ENCODE measurements at places on chromosomes 3 and 15. TPM values are rescaled to one million over a fixed set of nuclear protein-coding genes. Genes with fewer than 3 reads are reported as not detected.

- no peak for DNase-seq
These were observed 54.8 kb downstream of the MESD start for GRCh38 chr15:80934761-80935221.

GRCh38 chr3:24679429-24679828 is 184.8 kb upstream of the THRB start:
- DNase-seq = no peak

The ISLR2 gene
- not detected for polyA plus RNA-seq

GRCh38 chr3:52606373-52607085 is 70.1 kb downstream of the UQCC5 start:
- DNase-seq = peak; percentile 87

- peak; percentile 0 for DNase-seq
These were observed 569.0 kb downstream of the TUSC7 start for GRCh38 chr3:117278424-117279190.

DNA sequence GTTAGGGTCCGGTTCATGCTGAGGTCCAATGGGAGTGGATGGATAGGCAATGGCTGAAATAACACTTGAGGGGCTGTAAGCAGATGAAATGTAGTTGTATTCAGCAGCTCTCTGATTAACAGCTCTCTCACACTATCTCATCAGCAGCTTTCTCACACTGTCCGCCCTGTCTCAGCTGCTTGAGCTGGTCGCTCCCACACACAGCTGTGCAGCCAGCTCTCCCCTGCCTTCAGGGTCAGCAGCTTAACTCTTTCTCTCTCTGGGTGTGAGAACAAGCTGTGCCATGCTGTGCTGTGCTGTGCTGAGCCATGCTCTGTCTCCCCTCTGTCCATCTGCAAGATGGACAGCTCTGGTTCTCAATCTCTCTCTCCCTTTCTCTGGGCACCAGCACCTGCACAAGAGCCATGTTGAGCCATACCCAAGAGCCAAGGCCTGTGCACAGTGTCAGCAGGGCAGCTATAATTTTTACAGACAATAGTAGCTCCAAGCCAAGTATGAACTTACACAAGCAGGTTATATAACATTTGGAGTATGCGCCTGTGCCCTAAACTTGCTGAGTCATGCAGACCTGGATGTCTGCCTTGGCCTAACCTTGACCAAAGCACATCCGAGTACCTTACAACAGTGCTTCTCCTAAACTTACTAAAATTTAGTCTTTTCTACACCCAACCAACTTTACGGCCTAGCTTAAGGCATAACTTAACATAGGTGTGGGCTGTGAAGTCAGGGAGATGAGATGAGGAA is 291.3 kb upstream of the TRIM42 start:
- DNase-seq = no peak

DNA sequence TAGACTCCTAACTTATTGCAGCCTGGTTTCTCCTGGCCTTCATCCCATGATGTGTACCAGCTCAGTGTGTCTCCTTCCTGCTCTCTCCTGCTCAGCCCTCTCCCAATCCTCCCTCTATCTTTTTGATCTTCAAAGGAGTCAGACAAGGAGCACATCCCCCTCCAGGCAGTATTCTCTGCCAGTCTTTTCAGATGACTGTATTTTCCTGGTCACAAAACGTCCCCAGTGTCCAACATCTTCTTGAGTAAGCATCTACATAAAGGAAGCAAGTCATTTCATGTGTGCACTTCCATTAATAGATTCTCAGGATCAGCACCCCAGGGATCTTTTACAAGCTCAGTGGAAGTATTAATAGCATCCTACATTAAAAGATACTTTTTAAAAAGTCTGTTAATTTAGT is 148.9 kb upstream of the THBS1 start:
- DNase-seq = no peak

- DNase-seq = no peak
These were observed 50.1 kb downstream of the RYR3 start for GRCh38 chr15:33360886-33361285.

The GP9 gene
- not detected for polyA plus RNA-seq

The IL20RB gene
- polyA plus RNA-seq = 110 TPM

DNA sequence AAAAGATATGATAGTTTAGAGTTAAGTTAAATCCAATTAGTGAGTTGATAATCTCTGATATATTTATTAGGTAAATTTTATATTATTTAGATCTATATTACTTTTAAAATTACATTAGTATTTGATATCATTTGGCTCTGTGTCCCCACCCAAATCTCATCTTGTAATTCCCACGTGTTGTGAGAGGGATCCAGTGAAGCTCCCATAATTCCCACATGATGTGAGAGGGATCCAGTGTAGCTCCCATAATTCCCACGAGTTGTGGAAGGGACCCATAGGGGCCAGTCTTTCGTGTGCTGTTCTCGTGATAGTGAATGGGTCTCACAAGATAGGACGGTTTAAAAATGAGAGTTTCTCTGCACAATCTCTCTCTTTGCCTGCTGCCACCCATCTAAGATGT is 1183.6 kb downstream of the NSUN3 start:
- DNase-seq = no peak

- no peak for DNase-seq
These were observed 2.4 kb downstream of the TRPM1 start for GRCh38 chr15:31098953-31099740.

The LCMT2 gene
- polyA plus RNA-seq = 5.8 TPM

DNA sequence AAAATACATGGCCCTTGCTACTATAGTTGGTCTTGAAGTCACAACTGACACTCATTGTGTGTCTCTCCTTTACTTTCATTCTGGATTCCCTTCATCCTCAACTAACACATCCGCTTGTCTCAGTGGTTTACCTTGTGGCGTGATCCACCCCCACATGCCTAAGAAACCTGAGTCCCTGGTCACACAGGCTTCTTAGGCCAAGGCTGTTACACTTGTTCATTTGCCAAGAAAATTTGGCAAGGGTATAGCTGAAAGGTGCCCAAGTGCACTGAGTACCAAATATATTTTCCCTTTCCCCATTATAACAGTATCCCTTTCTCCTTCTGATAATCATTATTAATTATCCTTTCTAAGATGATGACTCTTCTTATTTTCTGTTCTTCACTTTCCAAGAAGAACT is 207.6 kb upstream of the STAC start:
- DNase-seq = no peak

The CAMK1 gene
- 10.7 TPM for polyA plus RNA-seq

DNA sequence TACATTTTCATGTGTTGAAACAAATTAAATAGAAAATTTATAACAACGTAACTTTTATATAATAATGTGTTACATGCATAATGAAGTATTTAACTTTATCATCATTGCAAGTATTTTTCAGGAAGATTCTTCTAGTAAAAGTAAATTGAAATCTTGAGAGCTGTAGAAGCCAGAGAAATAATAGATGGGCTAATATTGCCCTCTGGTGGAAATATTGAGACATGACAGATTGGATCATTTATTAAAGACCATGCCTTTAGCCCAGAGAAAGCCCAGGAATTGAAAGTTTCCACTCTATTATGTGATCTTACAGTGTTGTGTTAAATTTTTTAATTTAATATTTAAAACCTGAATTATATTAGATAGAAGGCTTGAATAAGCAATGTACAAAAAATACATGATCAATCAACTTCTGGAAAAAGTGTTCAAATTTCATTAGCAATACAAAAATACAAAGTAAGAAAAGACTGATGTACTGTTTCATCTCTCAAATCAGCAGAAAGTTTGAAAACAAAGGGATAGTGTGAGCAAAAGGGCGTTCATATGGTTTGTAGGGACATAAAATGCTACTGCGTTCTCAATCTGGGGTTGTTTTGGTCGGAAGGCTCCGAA is 52.7 kb upstream of the SPTSSB start:
- DNase-seq = no peak

The PRR20G gene
- polyA plus RNA-seq = 0.20 TPM

All from foreskin keratinocyte (primary cell).